Lower lobe of right lung (tissue), 2 donors: ENCODE measurements at places on chromosomes 7 and 10.

- no peak for DNase-seq
These were observed 14.9 kb upstream of the MXI1 start for GRCh38 chr10:110192552-110192951.

- DNase-seq = no peak
These were observed 31.2 kb upstream of the AOAH start for GRCh38 chr7:36755484-36755883.

- no peak for DNase-seq
These were observed 319 bp upstream of the MMD2 start for GRCh38 chr7:4959306-4959705.

GRCh38 chr10:88386821-88387773 is 196.0 kb downstream of the RNLS start:
- no peak for DNase-seq

DNA sequence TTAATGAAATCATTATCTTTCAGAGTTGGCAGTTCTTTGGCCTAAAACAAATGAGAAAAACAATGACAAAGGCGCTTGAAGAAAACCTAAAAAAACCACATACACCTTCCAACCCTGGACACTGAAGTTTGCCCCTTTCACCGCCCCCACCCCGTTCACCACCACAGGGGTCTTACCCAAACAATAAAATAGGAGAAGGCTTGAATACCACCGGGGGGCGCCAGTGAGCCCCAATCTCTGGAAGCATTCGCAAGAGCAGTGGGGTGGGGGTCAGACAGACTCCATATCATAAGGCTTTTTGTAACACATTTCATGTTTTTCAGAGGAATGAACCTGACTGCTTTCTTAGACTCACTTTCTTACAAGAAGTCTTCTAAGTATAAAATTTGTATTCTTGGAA is 163.6 kb downstream of the PIP4K2A start:
- DNase-seq = peak; percentile 57

GRCh38 chr7:141295367-141295895 is 221.6 kb downstream of the TMEM178B start:
- DNase-seq = no peak

DNA sequence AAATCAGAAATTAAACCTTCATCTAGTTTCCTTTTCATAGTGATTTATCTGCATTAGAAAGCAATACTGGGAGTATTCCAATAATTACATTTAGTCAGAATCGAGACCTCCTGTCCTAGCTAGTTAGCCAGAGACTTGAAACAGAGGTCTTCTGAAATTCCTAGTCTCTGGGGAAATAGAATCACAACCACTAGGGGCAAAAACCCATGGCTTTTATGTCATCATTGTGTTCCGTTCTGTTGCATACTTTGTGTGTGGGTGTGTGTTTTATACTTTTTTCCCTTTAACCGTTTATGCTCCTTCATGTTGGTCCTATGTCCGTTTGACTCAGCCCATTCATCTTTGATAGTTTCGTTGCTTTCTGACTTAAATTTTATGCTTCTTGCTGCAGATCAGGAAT is 79.8 kb downstream of the RALA start:
- DNase-seq = no peak

DNA sequence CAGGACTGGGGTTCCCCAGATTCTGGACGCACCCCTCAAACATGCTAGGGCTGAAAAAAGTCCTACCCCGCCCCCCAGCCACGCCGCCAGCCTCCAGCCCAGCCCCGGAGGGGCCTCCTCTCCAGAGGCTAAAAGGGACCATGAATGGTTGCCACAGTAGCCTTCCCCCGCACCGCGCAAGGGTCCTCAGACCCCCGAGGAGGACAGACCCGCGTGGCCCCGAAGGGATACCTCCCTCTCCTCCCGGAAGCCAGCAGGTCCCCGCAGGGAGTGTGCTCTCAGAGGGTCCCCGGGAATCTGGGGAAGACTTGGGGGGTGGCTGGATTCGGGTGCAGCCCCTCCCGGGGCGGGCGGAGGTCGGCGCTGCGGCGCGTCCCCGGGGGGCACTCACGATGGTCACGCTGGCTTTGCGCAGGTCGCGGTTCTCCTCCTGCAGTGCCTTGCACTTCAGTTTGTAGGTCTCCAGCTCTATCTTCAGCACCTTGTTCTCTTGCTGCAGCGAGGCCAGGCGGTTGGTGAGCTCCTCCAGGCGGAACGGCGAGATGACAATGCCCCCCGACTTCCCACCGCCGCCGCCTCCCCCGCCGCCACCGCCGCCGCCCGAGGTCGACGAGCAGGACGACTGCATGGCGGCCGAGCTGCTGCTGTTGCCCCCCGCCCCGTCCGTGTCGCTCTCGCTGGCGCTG is 482 bp downstream of the CCDC6 start:
- peak; percentile 52 for DNase-seq

- DNase-seq = no peak
These were observed 134.7 kb upstream of the GALNT17 start for GRCh38 chr7:70997261-70997660.

DNA sequence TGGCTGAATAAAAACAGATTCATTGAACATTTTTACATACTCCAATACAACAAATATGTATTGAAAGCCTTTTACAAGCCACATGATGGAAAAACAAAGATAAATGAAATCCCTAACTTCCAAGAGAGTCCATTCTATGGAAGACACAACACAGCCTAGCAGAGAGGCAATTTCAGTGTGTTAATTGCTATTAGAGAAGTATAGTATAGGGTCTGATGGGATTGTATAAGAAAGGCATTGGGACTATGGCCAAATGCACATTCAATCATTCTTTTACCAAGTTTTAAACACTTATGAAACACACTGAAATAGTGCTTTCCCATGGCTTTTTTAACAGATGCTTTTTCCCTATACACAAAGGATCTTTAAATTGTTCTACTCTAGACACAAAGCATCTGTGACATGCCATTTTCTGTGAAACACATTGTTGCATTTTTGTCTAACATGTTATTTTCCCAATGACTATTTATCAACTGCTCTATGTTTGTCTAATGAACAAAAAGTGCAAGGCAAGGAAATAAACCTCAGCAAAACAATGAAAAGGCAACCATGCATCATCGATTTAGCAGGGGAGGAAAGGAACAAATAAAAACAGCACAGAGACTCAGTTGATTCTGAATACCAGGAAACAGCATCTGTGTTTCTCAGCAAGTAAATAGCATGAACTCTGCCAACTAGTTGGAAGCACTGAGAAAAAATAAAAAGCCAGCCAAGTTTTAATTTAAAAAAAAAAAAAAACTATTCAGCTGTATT is 42.4 kb upstream of the PHYHIPL start:
- DNase-seq = no peak

GRCh38 chr7:142608630-142609428 is 140.4 kb upstream of the PRSS1 start:
- DNase-seq = no peak

- peak; percentile 68 for DNase-seq
These were observed 27.4 kb upstream of the PSAP start for GRCh38 chr10:71878327-71879034.

GRCh38 chr7:8389593-8390261 is 43.7 kb upstream of the NXPH1 start:
- DNase-seq = no peak

GRCh38 chr7:110719741-110720140 is 371.2 kb upstream of the LRRN3 start:
- DNase-seq = no peak

DNA sequence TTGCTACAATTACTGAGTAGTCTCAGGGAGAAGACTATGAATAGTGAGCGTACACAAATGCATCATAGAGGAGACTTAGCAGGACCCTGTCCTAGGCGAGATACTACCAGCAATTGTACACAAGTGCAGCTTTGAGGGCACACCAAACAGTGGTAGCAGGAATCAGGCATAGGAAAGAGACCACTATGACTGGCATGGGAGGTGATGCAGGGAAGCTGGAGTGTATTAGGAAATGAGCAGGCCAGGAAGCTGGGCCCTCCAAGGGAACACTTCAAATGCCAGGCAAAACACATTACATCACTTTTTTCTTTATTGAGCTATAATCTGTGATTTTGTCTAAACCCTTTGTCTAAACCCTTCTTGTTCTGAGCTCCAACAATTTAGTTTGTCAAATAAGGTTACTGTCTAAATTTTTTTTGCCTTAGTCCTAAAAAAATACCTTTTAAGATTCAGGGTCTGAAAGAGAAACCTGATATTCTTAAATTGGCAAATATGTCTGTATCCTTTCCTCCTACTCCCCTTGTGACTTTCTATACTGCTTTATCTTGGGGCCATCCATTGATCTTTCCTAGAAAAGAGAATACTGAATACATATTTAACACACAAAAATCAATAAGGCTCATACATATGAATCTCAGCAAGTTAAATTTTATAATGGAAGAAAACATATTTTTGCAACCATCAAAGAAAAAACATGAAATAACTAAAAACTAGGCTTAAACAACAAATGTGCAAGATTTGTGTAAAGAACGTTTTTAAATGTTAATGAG is 193.8 kb upstream of the PHYHIPL start:
- DNase-seq = no peak

- no peak for DNase-seq
These were observed 316.5 kb upstream of the PHF14 start for GRCh38 chr7:10657201-10657600.

- no peak for DNase-seq
These were observed 79.2 kb downstream of the CCNY start for GRCh38 chr10:35415505-35415904.

DNA sequence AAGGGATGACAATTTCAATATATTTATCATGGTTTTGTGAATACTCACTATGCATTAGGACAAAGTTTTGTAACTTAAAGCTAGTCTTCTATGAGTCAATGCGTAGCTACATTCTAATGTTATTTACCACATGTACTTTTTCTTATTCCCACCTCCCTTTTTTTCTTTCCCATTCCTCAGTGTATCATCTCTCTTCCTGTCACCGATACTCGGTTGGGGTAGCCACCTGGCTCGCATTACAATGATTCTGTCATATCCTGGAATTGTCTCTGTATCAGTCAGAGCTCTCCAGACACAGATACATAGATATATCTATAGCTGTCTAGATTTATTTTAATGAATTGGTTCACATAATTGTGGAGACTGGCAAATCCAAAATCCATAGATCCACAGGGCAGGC is 9.8 kb upstream of the RALA start:
- no peak for DNase-seq

DNA sequence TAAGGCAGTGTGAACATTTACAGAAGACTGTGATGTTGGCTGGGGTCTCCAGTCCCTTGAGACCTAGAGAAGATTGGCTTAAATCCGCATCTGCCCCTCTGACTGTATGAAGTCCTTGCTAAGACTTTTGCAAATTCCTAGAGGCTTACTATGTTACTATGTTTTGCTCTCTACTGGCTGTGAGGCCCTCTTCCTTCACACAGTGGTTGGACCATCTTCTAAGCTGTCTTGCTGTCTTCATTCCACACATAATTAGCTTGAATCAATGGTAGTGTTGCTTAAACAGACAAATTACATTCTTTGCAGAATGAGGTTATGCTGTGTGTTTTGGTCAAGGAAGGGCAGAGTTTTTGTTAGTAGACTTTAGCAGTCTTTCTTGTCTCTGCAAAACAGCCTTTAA is 658.0 kb downstream of the TYW1 start:
- no peak for DNase-seq

- DNase-seq = no peak
These were observed 5.8 kb downstream of the UNC5B start for GRCh38 chr10:71218046-71218650.

DNA sequence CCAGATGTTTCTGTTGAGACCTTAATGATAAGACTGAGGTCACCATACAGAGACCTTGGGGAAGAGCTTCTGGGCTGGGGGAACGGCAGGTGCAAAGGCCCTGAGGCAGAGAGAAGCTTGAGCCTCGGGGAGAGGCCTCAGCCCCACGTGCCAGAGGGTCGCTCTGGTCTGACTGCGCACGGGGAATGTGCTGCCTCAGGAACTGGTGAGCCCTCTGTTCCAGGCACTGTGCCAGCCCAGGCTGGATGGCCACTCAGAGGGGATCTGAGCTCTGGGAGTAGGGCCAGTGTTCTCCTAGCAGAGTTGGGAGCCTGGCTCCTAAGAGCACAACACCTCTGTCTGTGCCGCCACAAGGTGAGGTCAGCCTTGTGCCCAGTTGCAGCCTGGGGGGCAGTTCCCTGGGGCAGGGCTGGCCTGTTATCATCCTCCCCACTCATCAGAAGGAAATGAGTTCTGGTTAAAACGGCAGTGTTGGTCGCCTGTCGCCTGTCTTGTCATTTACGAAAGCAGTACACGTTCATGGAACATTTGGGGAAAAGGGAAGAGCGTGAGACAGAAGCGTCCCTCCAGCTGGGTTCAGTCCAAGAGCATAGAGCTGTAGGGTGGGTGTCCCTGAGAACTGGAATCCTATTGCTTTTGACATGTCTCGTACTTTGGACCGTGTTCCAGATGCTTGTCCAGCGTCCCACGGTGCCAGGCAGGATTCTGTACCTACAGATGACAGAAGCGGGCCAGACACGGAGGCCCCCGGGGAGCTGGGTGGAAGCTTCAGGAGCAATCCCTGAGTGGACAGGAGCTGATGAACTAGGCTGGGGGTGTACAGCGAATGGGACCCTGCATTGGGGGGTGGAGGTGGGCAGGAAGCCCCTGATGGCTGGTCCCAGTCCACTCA is 4.3 kb downstream of the TTYH3 start:
- DNase-seq = peak; percentile 72

DNA sequence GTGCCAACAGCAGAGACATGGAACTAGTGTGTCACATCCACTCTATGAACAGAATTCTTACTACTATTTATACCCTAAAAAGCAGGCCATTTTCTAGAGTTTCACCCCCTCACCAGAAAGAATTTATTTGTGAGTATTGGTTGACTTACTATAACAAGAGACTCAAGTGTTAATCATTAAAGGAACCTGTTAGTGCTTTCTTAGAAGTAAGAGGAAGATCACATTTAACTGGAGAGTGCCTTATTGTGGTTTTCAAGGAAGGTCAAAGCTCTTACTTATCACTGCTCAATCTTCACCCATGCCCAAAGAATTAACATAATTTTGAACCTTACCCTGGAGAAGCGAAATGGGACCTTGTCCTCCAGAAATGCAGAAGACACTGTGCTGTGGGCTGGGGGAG is 169.3 kb upstream of the PRSS1 start:
- no peak for DNase-seq

- no peak for DNase-seq
These were observed 49.4 kb downstream of the VCL start for GRCh38 chr10:74047304-74047703.

- DNase-seq = no peak
These were observed 2.1 kb downstream of the NFE2L3 start for GRCh38 chr7:26153823-26154783.

GRCh38 chr7:37393476-37393875 is 55.2 kb downstream of the ELMO1 start:
- no peak for DNase-seq

DNA sequence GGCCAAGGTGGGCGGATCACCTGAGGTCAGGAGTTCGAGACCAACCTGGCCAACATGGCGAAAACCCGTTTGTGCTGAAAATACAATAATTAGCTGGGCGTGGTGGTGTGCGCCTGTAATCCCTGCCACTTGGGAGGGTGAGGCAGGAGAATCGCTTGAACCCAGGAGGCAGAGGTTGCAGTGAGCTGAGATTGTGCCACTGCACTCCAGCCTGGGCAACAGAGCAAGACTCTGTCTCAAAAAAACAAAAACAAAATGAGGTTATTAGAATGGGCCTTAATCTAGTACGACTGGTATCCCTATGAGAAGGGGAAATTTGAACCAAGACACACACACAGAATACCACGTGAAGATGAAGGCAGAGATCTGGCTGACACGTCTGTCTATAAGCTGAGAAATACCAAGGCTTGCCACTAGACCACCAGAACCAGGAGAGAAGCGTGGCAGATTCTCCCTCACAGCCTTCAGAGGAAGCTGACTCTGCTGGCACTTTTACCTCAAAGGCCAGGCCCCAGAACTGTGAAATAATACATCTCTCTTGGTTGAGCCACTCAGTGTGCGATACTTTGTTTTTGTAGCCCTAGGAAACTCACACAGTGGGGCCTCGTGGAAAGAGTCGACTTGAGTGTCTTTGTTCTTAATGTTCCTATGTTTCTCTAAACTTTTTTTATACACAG is 59.6 kb downstream of the TMEM209 start:
- DNase-seq = no peak
